ENCODE measurements at places on chromosomes 7 and 10.
A peak's percentile ranks its signal among the peaks of the same experiment; 100 is the strongest.

DNA sequence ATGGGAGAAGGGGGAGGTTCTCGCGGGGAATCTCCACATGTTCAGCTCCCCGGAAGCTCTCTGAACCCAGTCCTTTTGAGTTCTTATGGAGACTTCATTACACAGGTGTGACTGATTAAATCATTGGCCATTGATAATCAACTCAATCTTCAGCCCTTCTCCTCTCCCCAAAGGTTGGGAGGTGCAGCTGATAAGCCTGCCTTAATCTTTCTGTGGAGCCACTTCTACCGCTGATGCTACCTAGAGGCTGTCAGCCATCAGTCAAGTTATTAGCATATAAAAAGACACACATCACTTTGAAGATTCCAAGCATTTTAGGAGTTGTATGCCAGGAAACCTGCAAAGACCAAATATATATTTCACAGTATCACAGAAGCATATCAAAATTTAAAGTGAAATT, 91.7 kb downstream of the MARCHF5 start:
- no peak for DNase-seq

DNA sequence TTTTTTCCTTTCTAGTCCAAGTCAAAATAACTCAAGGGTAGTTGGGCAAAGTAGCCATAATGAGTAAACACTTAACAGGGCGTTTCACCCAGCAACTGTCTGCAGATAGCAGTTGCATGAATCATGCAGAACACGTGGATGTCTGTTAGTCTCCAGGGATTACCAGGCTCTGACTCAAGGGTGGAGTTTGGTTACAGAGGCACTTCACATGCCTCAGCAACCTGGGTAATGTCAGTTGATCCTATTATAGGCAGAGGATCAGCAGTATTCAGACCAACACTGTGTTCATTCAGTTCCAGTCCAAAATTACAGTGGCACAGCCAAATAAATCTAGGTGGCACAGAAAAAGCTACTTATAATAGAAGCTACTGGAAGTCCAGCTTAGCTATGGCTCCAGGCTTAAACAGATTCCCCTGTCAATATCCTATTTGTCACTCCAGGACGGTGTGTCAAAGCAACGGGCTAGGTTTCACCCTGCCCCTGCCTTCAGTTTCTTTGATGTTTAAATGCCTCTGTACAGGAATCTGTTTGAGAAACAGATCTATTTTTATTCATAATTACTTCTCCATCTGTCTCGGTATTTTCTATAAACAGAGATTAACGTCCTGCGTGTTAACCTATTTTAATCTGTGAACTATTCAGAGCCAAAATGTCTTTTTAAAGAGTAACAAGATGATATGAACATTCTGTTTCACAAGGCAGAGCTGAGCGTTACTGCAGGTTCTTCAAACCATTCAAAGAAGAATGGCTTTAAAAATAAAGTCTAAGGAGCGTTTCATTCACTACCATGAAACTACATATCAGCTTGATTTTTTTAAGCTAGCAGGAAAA, 162.6 kb upstream of the AKR1E2 start:
- no peak for DNase-seq

- no peak for DNase-seq
Measured at GRCh38 chr10:17233286-17233991, 5.4 kb downstream of the VIM start.

DNA sequence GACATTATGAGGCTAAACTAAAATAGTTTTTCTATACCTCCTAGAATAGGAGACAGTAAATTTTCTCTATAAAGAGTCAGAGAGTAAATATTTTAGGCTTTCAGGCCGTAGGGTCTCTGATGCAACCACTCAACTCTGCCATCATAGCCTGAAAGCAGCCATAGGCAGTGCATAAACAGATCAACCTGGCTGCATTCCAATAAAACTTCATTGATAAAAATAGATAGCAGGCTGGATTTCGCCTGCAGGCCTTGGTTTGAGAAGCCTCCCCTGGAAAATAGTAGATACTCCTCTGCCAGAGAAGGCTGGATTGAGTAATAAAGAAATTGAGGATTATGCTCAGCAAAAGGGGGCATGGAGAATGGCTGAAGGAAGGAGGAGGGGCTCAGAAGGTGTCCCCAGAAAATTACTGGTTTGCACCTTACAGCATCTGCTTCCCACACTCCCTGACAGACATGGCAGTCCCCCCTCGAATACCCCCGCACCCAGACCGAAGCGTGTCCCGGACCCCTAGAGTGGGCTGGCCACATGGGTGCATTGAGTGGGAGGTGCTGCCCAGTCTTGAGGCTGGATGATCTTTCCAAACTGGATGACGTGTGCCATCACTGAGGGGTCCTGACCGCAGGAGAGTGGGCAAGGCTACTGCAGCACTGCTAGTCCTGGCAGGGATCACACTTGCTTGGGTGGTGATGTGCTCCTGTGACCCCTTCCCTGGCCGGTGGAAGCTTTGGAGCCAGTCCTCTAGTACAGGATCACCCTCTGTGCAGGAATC, 126.6 kb downstream of the PTPN20 start:
- no peak for DNase-seq

DNA sequence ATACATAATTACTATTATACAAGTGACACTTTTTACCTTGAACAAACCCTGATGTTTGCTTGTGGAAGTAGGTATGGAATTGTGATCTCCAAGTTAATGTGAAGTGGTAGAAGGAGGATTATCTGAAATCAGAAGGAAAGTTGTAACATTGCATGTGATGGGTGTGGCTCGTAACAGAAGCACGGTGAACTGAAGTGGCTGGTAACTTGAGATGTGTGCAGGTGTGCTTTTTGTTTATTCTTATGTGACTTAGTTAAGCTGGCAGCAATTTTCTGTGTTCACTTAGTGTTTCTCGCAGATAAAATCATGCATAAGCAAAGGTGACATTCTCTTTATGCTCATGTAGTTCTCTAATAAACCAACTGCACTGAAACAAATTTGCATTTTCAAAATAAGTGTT, 82.3 kb downstream of the ZEB1 start:
- DNase-seq, result no peak

DNA sequence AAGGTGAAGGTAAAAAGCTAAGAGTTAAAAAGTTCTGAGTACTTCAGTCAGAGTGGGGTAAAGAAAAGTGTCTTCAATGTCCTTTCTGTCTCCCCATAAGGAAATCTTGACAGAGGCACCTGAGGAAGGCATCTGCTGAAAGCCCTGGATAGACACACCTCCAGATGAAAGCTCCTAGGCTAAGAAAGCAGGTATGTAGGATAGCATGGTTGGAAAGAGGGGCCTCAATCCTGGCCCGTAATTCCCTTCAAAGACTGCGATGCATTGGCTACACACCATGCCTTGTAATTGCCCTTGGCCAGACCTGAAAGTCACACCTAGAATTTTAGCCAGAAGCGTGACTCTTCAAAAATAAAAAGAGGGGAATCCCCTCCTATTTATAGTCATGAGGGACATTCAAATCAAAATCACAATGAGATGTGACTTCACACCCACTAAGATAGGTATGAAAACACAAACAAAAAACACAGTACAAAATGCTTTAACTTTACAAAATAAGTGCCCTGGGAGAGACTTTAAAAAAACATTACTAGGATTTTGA, 809.7 kb downstream of the IPMK start:
- no peak for DNase-seq

DNA sequence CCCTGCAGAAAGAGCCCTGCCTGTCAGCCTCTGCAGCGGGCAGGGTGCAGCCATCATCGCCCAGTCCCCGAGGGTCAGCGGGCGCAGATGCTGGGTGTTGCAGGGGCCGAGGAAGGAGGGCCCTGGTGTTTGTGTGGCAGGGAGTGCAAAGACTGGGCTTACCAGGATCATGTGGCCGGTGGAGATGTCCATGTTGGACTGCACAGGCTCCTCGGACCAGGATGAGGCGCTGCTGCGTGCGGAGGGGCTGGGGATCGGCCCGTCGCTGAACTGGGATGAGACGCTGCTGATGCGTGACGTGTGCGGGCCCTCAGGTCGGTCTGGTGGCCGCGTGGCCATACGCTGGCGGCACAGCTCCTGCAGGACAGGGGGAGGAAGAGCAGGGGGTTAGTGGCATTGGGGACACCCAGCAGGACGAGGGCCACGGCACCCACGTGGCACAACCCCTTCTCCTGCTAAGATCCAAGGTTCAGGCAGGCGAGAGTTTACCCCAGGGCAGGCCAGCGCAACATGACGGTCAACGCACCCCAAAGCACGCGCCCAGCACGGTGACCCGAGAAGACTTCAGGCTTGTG, 319.5 kb downstream of the DNAJB6 start:
- DNase-seq, result no peak

- DNase-seq, result no peak
Measured at GRCh38 chr7:88969167-88969566, 173.6 kb upstream of the TEX47 start.

DNA sequence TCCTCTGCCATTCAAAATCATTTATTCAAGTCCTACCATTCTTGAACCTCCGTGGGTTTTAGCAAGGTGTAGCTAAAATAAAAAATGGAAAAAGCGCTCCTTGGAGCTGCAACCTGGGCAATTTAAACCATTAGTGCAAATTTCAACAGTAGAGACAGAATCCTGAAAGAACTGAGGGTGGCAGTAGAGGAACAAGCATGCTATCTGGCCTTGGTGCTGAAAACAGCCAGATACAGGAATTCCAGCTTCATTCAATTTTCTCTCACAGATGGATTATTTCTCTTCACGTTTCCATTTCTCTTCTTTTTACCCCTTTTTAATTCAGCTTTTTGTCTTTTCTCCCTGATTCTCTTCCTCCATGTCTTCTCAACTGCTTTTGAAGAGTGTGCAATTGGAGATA, 77.7 kb downstream of the OTUD1 start:
- DNase-seq, result no peak

GRCh38 chr10:28879875-28880682, 202.8 kb downstream of the BAMBI start:
- no peak for DNase-seq

- no peak for DNase-seq
Measured at GRCh38 chr10:60206735-60207134, 182.9 kb downstream of the ANK3 start.

DNA sequence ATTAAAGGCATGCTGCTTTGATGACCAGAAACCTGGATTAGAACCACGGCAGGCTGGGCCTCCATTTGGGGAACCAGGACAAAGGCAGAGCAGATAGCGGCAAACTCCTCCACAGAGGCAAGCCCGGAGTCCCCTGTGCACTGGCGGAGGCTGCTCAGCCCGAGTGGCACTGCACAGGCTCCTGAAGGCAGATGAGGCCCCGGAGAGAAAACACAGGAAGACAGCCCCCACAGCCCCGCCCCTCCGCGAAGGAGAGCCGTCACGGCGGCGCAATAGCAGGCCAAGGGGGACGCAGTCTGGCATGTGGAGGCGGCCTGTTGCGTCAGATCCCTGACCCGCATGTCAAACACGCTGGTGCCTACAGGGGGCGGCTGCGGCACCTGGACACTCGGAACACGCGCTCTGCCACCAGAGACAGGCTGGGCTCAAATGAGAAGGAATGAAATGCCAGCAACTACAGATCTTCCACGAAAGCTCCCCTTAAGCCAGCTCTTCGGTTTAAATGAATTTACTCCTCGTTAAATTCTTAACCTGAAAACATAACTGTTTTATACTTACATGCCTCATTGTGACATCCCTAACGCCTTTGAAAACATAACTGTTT, 128.5 kb downstream of the MAD1L1 start:
- peak; percentile 51 for DNase-seq

DNA sequence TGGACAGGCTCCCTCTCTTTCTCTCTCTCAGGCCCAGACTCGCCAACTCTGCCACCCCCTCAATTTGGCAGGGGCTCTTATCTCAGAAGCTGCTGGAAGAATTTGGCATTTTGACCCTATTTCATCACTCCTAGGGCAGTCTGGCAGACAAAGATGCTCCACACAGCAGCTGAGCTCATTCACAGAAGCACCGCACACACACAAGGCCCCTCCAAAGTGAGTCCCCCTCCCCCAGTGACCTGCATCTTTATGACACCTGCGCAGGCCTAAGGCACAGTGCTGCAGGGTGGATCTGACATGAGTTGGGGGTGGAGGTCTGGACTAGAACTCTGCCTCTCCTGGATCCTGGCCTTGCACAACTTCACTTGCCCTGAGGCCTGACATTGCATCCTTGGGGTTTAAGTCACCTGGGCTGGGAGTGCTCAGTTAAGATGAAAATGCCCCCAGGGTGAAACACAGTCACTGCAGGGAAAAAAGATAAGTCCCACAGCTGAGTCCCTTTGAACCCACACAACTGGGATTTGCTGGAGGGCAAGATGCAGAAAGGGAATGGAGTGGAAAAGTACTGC, 41.1 kb upstream of the DUSP5 start:
- DNase-seq, result no peak

GRCh38 chr10:120048391-120048790, 155.9 kb downstream of the SEC23IP start:
- DNase-seq, result no peak

GRCh38 chr10:119246862-119247549, 39.6 kb downstream of the GRK5 start:
- DNase-seq, result no peak

- no peak for DNase-seq
Measured at GRCh38 chr10:46040004-46040403, 6.1 kb downstream of the MSMB start.

DNA sequence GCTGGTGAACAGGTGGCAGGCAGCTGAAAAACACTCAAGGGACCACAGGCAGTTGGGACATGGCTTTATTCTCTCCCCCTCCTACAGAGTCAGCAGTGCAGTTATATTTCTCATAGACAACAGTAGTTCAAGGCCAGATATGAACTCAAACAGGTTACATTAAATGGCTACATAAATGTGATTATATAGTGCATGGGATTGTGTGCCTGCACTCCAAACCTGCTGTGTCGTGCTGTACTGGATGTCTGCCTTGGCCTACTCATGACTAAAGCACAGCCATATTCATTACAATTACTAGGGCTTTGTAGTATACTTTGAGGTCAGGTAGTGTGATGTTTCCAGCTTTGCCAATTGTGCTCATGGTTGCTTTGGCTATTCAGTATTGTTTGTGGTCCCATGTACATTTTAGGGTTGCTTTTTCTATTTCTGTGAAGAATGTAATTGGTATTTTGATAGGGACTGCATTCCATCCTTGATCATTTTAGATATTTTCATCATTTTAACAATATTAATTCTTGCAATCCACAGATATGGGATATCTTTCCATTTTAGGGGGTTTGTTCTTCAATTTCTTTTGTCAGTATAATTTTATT, 393.6 kb downstream of the CNTNAP2 start:
- DNase-seq, result no peak

GRCh38 chr10:121591186-121591585, 7.1 kb downstream of the FGFR2 start:
- no peak for DNase-seq

- no peak for DNase-seq
Measured at GRCh38 chr7:112082306-112082705, 123.9 kb downstream of the DOCK4 start.

DNA sequence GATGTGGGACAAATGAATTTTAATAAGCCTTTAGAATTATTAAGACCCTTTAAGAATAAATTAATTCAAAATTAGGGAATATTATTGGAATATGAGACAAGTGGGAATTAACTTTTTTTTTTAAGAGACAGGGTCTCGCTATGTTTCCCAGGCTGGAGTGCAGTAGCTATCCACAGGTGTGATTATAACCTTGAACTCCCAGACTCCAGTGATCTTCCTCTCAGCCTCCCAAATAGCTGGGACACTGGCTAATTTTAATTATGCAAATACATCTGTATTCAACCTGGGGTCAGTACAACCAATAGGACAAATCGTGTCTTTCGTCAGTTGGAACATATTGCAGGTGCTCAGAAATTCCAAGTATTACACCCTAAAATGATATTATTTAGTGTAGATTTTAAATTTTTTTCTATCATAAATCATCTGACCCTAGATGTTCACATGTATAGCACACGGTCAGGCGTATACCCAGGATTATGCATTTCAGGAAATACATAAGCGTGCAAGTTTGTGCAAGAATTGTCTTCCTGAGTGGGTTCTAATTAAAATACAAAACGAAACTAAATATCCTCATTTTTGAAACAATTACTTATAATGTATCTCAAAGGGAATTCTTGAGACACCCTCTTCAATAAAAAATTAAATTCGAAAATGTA, 1.2 kb downstream of the NT5C3A start:
- no peak for DNase-seq
